IMR-90 (cell line): ENCODE measurements at places on chromosomes 7 and 10. TPM values are rescaled to one million over a fixed set of nuclear protein-coding genes. Genes with fewer than 3 reads are reported as not detected.

Gene OR6V1
- total RNA-seq, result not detected in 2 replicates

Gene BTAF1
- 42.3 and 48.0 TPM in 2 replicates for total RNA-seq

Gene SPDYE8
- total RNA-seq, result not detected in 2 replicates

Gene VPS37D
- total RNA-seq, result 2.3 and 2.8 TPM in 2 replicates

Gene RAMP3
- not detected in 2 replicates for total RNA-seq

Gene OR2A12
- total RNA-seq, result not detected in 2 replicates

Gene FAM237B
- total RNA-seq, result not detected in 2 replicates

Gene RBM20
- under 0.01 TPM in 2 replicates for total RNA-seq

Gene GIMAP7
- total RNA-seq, result not detected in 2 replicates

Gene IFIT3
- 7.3 and 7.8 TPM in 2 replicates for total RNA-seq

Gene AOAH
- not detected in 2 replicates for total RNA-seq

GRCh38 chr7:132352800-132353199 is 223.5 kb downstream of the PLXNA4 start:
- DNase-seq, result no peak
- no peaks in the 10 kb centered on the region for H3K36me3 ChIP-seq
- no peak overlapping the region for H3K4me3 ChIP-seq
- no peaks in the 10 kb centered on the region for H3K4me1 ChIP-seq
- no peaks in the 10 kb centered on the region for H3K27me3 ChIP-seq

DNA sequence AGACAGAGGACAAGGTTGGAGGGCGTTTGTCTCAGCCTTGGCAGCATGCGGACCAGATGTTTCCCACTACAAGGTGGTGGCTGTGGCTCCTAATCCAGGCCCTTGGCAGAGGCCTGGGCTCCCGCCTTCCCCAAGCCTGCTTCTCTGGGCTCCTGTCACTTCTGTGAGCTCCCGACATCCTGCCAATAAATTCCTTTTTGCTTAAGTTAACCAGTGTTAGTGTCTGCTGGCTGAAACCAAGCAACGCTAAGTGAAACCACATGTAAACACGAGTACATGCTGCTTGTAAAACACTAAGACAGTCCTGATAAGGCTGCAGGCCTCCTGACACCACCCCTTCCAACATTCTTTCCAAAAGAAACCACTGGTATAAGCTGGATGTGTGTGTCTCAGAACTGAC is 263.6 kb upstream of the ZMIZ1 start:
- H3K27ac ChIP-seq, result peak overlapping the region; percentile 42; the same call in 1 of the 2 replicates
- peak; percentile 99 for DNase-seq
- H3K36me3 ChIP-seq, result no peaks in the 10 kb centered on the region
- no peak overlapping the region for H3K4me3 ChIP-seq

DNA sequence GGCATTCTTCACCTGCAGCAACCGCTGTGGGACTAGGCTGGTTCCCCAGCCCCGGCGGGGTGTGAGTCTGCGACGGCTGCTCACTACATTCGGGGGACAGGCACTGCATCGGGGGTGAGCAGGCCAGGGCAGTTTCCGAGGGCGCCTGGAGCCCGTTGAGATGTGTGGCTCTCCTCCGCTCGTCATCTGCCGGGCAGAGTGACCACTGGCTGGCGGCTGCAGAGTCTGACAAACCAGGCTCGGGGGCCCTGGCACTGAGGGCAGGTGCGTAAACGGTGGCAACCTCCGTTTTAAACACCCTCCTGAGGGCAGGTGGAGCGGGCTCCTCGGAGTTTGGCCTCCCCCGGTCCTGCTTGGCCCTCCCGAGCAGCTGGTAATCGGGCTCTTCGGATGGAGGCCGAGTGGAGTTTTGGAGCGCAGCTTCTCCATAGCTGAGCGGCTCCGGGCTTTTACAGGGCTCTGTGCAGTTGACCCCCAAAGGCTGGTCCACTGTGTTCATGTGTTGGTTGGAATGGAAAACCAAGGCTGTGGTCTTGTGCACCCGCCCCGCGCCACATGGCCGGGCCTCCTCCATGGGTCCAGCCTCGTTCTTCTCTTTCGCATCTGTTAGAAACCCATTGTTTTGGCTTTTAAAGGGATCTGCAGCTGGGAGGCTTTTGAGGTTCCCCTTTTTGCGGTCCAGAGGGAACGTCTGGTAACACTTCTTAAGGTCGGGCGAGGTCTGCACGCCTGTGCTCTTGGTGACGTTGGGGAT is 20.9 kb downstream of the INSYN2A start:
- DNase-seq, result no peak
- H3K36me3 ChIP-seq, result peaks cover 17% of the 10 kb centered on the region; the same call in 1 of the 2 replicates
- no peak overlapping the region for H3K27ac ChIP-seq

- no peaks in the 10 kb centered on the region for H3K4me1 ChIP-seq
- H3K27me3 ChIP-seq, result no peaks in the 10 kb centered on the region
- DNase-seq, result no peak
- no peak overlapping the region for H3K27ac ChIP-seq
Observed at GRCh38 chr7:93142127-93142526, 6.1 kb downstream of the SAMD9L start.

- H3K27ac ChIP-seq, result no peak overlapping the region
- DNase-seq, result no peak
- H3K27me3 ChIP-seq, result no peaks in the 10 kb centered on the region
- H3K4me3 ChIP-seq, result no peak overlapping the region
Observed at GRCh38 chr10:131663351-131663750, 237.5 kb upstream of the PPP2R2D start.

DNA sequence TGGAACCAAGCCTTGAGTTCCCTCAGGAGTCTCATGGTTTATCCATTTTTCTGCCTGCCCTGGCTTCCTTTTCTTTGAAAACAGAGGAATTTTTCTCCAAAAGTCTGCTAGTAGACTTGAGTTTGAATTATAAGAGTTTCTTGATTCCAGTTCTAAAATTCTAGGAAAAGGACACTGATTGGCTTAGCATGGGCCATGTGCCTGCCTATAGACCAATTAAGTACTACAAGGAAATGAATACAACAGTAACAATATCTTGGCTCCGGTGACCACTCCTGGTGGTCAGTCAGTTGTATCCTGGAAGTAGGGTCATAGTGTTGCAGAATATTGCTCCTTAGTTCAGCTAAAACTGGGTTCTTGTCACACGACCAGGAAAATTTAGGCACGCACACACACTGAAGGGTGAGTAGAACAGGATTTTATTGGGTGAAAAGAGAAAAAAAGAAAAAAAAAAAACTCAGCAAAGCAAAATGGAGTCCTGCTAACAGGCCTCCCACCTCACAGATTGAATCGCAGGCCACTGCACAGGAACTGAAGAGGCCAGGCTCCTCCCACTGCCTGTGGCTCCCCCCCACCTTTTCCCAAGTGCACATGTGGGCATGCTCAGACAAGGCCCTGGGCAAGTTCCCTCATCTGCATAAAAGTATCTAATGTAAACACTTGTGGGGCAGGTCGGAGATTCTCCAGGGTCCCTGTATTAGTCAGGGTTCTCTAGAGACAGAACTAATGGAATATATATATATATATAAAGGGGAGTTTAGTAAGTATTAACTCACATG is 155.1 kb downstream of the LYZL1 start:
- peak; percentile 25 for DNase-seq
- H3K4me1 ChIP-seq, result peaks cover 4% of the 10 kb centered on the region
- no peaks in the 10 kb centered on the region for H3K27me3 ChIP-seq
- peaks cover 2% of the 10 kb centered on the region for H3K36me3 ChIP-seq

- no peak overlapping the region for H3K4me3 ChIP-seq
- peak; percentile 32 for DNase-seq
- peak overlapping the region; percentile 61 for H3K27ac ChIP-seq
Observed at GRCh38 chr7:105776986-105777910, 99.2 kb downstream of the ATXN7L1 start.

DNA sequence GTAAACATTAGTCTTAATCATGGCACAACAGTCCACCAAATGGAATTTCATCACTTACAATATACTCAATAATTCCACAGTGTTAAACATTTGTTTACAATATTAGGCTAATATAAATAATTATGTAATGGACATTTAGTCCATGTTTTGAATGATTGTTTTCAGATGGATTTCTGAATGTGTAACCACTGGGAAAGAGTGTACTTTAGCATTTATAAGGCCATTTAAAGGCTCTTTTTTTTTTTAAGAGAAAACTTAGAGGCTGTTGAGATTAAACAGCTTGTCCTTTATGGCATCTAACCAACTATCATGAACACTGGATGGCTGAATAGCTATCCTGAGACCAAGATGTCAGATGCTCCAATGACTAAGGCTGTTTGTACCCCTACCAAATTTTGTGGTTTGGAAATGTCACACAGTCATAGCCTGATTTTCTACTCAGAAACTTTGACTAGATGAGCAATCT is 248.3 kb upstream of the GLI3 start:
- no peak overlapping the region for H3K4me3 ChIP-seq
- H3K4me1 ChIP-seq, result no peaks in the 10 kb centered on the region
- H3K27ac ChIP-seq, result no peak overlapping the region
- H3K36me3 ChIP-seq, result no peaks in the 10 kb centered on the region

GRCh38 chr7:30646154-30646553 is 36.1 kb downstream of the CRHR2 start:
- H3K27ac ChIP-seq, result no peak overlapping the region
- H3K4me3 ChIP-seq, result no peak overlapping the region
- H3K36me3 ChIP-seq, result peaks cover 3% of the 10 kb centered on the region
- H3K4me1 ChIP-seq, result no peaks in the 10 kb centered on the region

DNA sequence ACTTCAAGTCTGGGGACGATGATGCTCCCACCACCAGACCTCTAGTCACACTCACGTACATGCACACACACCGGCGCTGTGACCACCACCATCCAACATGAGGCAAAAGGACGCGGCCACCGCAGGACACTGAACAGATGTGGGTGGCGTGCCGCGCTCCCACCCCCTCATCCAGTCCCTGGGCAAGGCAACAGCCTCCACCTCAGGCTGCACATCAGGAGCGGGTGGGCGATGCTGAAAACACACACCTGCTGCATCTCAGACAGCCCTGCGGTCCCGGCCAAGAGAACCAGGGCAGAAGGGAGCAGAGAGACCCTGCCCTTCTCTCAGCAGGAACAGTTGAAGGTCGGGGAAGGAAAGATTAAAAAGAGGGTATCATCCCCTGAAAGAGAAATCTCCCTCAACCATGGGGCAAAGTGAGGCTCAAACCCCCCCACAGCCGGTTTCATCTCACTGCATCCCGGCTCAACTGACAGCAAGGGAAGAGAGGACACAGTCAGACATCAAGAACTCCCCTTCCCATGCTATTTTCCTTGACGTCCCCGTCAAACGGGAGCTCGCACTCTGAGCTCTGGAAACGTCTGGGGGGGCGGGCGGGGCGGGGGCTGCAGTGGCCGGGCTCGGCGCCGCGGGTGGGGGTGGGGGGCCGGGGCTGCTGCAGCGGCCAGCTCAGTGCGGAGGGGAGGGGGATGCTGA is 1.1 kb downstream of the CAMK2G start:
- H3K4me3 ChIP-seq, result peak overlapping the region; percentile 100
- H3K27me3 ChIP-seq, result no peaks in the 10 kb centered on the region
- peaks cover 11% of the 10 kb centered on the region for H3K4me1 ChIP-seq
- DNase-seq, result no peak

DNA sequence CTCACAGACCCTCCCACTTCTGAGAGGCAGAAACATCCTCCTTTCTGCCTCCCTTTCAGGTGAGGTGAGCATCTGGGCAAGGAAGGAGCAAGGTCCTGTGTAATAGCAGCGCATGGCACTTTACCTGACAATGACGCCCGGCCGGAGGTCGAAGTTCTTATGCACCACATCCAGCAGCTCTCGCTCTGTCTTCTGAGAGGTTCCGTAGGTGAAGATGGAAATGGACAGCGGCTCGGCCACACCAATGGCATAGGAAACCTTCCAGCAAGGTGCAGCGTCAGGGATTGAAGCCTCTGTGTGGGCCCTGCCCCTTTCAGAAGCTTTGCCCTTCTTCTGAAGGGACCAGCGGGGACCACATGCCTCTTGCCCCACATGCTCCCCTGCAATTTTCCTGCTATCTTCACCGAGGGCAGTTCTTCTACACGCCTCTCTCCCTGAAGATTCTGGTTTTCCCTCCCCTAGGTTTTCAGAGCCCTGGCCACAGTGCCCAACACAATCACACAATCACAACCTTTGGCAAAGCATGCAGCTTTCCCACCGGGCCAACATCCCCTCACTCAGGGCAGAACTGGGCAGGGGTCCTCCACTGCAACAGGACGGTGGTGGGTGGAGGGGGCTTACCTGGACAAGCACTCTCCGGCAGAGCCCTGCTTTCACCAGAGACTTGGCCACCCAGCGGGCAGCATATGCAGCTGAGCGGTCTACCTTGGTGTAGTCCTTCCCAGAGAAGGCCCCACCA is 14.9 kb downstream of the MAT1A start:
- H3K36me3 ChIP-seq, result no peaks in the 10 kb centered on the region
- H3K27me3 ChIP-seq, result peaks cover 25% of the 10 kb centered on the region
- H3K4me1 ChIP-seq, result no peaks in the 10 kb centered on the region; the same call in 1 of the 2 replicates
- no peak for DNase-seq
- H3K27ac ChIP-seq, result no peak overlapping the region

DNA sequence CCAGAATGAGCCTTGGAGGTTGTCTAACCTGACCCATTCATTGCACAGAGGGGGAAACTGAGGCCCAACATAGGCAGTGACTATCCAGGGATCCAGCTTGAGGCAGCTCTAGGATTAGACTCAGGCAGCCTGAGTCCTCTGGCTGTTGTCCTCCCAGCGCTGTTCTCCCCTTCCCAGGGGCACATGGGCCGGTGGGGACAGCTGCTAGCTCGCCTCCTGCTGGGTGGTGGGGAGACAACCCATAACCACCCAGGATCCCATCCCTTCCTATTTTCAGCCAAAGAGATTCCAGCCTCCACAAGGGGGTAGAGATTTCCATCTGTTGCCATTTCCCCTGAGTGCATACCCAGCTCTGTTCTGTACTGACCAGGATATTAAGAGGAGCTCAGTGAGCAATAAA is 145.1 kb upstream of the GPR26 start:
- no peak for DNase-seq
- no peaks in the 10 kb centered on the region for H3K27me3 ChIP-seq
- H3K27ac ChIP-seq, result no peak overlapping the region
- H3K4me3 ChIP-seq, result no peak overlapping the region

DNA sequence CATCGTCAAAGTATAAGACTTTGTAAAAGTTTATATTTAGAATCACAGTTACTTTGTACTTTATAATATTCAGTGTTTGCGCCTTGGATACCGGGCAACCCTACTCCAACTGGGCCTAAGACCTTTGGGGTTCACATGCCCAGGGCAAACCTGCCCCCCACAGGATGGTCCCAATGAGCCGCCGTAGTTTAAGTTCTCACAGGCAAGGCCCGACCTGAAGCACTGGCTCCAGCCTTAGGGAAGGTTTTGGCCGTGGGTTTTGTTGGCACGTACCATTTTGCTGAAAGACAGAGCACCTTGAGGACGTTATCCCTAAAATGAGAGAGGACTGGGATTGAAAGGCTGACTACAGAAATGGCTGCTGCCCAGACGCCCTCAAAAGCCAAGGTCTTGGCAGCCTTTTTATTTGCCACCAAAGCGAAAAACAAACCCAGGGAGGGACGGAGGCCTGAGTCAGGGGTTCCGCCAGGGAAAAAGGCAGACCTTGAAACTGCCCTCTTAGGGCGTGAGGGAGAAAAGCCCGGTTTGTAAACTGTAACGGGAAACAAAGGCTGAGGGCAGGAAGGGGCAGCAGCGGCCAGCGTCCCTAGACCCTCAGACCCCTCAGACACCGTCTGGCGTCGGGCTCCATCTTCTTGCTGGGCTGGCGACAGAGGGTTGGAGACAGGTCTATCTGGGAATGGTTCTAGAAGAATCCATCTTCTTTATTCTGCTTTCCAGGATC is at the start of gene CCDC172:
TSS of gene CCDC172 (plus strand) at position 222 of the 724 bp plus-strand sequence. CDS start 564 bp downstream, outside the sequence.
- no peak for DNase-seq
- H3K4me1 ChIP-seq, result no peaks in the 10 kb centered on the region
- H3K27ac ChIP-seq, result no peak within 1 kb of the TSS
- H3K27me3 ChIP-seq, result no peaks in the 10 kb centered on the region
- no peak within 1 kb of the TSS for H3K4me3 ChIP-seq
- H3K36me3 ChIP-seq, result no peaks in the 10 kb centered on the region

- H3K4me1 ChIP-seq, result 0 out of 2 replicates have a peak, but pooled peaks cover 1% of the 10 kb centered on the region
- H3K27me3 ChIP-seq, result no peaks in the 10 kb centered on the region
- H3K36me3 ChIP-seq, result no peaks in the 10 kb centered on the region
- H3K4me3 ChIP-seq, result no peak overlapping the region
- no peak overlapping the region for H3K27ac ChIP-seq
- DNase-seq, result no peak
Observed at GRCh38 chr7:7841027-7841426, 122.6 kb upstream of the RPA3 start.
